ENCODE measurements at places on chromosomes 1 and 21. TPM values are rescaled to one million over a fixed set of nuclear protein-coding genes. Genes with fewer than 3 reads are reported as not detected.

C1orf53 gene
- 7.0 TPM for total RNA-seq

GBP1 gene
- 3.0 TPM for total RNA-seq

PGBD5 gene
- 0.80 TPM for total RNA-seq

FTCD gene
- not detected for total RNA-seq

FHAD1 gene
- total RNA-seq = not detected

PLA2G2C gene
- total RNA-seq = not detected

AMPD2 gene
- total RNA-seq = 24.3 TPM

CYP2J2 gene
- 53.9 TPM for total RNA-seq

LCE1F gene
- not detected for total RNA-seq

LEFTY1 gene
- total RNA-seq = 86.0 TPM

PGM1 gene
- total RNA-seq = 129 TPM

NBPF10 gene
- 1.9 TPM for total RNA-seq

NUP210L gene
- not detected for total RNA-seq

GRCh38 chr1:170666541-170667254 lies 2.8 kb downstream of the PRRX1 start:
- no peak for DNase-seq

- no peak for DNase-seq
Measured at GRCh38 chr1:87560601-87561360, 232.1 kb downstream of the LMO4 start.

- no peak for DNase-seq
Measured at GRCh38 chr1:244326757-244327156, 125.0 kb downstream of the ADSS2 start.

- no peak for DNase-seq
Measured at GRCh38 chr1:16447641-16448040, 7.1 kb downstream of the NECAP2 start.

- DNase-seq = peak; percentile 11
Measured at GRCh38 chr1:93845538-93846205, 33.3 kb downstream of the DNTTIP2 start.

DNA sequence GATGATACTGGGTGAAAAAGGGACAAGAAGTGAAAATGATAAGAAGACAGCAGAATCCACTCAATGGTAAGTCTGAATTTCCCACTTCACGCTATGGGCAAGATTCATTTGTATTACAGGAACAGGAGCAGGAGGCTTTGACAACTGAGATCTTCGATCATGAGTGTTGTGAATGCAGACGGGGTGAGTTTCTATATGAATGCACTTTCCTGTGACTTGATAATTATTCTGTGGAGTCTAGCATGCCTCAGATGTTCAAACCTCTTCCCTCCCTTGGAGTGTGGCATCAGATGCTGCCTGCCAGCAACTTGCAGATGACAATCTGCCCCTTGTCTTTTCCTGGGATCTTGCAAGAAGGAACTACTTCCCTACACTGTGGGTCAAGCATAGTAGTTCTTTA lies 225.4 kb downstream of the HLX start:
- DNase-seq = no peak

DNA sequence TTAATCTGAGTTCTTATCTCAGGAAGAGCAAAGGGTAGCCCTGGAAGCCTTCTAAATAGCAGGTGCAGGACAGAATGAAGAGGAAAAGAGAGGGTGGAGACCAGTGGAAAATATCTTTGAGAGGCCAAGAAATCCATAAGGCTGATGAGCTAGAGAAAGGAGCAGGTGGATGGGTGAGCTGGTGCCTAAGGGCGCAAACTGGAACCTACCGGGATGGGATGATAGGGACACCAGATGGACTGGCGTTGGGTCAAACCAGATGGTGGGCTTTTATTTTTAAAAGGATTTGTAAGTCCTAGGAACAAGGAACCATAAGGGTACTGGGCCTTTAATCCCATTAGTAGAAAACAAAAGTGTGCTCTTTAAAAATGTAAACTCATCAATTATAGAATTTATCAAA lies 59.7 kb downstream of the RGL1 start:
- DNase-seq = no peak

DNA sequence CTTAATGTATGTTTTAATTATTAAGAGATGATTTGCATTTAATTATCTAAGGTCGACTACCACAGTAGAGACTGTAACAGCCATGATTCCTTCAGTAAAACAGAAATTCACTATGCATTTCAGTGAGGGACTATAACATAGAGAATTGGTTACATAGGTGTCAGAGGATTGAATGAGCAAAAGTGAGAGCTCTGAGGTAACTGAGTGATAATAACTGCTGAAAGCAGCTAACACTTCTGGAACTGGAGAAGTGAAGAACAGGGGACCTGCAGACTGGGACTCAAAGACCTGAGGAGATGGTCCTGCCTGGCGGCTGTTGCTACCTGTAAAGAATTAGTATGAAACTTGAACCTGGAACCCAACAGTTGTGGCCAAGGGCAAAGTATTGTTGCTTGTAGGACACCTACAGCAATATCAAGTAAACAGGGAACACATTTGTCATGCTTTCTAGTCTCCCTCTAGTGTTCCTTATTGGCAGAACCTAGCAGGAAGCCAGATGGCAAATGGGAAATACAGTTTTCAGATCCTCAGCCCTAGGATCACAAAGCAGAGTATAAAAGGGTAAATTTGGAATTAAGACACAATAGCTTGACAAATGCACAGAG lies 110.6 kb downstream of the HS2ST1 start:
- DNase-seq = no peak

DNA sequence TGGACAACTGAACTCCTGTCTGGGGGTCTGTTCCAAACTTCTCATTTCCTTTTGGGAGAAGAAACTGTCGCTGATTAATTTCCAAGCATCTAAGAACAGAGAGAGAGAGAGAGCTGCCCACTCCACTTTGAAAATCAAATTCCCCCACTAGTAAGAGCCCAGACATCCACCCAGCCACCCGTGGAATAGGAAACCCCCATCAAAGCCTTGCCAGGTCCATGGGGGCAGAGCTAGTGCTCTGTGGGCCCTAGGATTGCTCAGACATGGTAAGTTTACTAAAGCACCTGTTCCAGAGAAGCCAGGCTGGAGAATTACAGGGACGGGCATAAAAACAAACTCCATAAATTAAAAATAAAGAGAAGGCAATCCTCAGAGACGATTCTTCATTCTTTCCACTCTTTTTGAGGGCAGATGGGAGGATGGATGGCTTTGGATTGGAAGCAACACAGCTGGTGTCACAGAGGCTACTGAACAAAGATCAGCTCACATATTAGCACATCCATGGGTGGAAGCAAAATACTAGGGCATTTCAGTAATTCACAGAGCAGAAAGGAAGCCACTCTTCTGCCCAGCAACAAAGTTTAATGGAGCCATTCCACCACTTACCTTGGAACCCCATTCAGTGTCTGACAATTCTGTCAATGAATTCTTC lies 103.9 kb downstream of the COLGALT2 start:
- no peak for DNase-seq

DNA sequence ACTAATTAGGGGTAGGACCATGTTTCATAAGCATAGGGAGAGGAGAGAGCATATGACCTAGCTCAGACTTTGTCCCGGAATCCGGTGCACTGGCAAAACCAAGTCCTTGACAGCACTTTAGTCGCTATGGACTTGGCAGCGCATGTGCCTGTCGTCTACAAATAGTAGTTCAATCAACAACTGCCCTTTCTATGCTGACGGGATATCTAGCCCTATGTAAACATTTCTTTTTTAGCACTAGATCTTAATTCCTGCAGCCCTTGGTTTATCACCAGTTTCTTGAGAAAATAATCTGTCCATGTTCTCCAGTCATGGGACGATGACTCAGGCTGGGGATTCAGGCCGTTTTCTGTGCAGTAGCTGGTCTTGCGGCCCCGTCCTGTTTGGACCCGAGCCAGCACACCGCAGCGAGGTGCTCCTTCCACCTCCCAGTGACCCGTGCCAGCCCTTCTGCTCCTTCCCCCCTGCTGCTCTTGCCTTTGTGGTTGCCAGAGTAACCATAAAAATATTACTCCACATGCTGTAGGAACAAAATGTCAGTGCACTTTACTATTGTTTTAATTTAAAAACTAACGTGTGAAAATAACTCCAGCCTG lies 8.6 kb upstream of the MT1HL1 start:
- DNase-seq = peak; percentile 63

GRCh38 chr21:42451941-42452340 lies 44.1 kb downstream of the RSPH1 start:
- DNase-seq = no peak

- no peak for DNase-seq
Measured at GRCh38 chr1:239804266-239804665, 287.4 kb upstream of the FMN2 start.

DNA sequence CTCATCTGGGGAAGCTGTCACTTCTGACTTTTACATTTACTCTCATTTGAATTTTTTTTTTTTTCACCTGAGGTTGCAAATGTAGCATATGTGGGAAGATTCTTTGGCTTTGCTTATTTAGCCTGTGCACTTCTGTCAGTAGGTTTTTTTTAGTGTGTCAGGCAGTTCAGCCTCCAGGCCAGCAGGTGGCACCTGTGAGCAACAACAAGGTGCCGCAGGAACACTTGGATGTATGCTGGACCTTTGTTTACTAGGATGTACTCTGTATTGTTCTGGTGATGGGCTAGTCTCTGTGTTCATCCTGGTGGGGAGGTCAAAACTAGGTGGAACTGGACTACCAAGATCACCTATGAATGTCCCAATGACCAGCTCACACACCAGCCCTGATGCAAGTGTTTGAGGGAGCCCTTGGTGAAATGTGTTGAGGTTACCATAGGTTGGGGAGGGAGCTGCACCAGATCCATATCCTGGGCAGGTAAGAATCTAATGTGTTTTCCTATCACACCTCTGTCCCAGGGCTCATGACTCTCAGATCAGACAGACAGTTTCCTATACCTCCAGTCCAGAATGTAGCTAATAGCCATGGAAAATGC lies 618.2 kb downstream of the BRINP3 start:
- DNase-seq = peak; percentile 7

- no peak for DNase-seq
Measured at GRCh38 chr1:156781585-156782186, 14.4 kb downstream of the PRCC start.

DNA sequence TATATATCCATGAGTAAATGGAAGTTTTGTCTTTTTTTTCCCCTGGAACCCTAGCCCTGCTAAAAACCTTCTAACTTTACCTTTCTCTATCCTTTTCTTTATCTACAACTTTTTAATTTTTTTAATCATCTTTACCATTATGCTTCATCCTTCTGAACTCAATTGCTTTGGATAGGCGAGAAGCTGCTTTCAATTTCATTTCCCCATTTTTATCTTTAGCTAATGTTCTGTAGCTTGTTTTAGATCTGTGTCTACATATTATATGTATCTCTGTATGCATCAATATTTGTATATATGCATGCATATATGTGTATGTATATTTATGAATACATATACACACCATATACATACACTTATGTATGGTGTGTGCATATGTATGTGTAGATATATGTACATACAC lies 57.4 kb downstream of the PTPRC start:
- no peak for DNase-seq

DNA sequence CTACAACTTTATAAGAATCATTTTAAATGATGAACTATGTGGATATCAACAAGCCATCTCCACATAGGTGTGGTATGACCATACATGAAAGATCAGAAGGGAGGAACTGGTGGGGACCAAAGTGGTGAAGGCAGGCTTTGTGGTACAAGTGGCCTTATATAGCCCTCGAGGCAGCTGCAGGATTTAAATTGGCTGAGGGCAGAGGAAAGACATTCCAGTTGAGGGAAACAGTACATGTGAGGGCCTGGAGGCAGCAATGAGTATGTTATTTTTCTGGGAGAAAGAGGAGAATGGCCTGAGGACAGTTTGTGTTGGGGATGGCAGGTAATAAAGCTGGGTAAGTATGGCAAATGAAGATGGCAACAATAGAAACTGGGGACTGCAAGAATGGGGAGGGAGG lies 17.1 kb downstream of the OSCP1 start:
- no peak for DNase-seq

- no peak for DNase-seq
Measured at GRCh38 chr1:59967780-59968179, 41.2 kb upstream of the CYP2J2 start.

DNA sequence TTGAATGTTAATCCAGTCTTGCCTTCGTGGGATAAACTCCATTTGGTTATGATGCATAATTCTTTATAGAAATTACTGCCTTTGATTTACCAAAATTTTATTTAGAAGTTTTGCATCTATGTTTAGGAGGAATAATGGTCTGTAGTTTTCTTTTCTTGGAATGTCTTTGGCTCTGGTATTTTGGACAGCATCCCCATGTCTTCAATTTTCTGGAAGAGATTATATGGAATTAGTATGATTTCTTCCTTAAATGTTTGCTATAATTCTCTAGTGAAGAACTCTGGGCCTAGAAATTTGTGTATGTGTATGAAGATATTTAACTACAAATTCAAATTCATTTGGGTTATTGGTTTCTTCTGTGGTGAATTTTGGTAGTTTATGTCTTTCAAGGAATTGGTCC lies 92.7 kb downstream of the SNX7 start:
- no peak for DNase-seq

- peak; percentile 70 for DNase-seq
Measured at GRCh38 chr1:15757575-15758342, 836 bp upstream of the FBLIM1 start.

GRCh38 chr1:181151378-181152326 lies 63.2 kb downstream of the IER5 start:
- no peak for DNase-seq

DNA sequence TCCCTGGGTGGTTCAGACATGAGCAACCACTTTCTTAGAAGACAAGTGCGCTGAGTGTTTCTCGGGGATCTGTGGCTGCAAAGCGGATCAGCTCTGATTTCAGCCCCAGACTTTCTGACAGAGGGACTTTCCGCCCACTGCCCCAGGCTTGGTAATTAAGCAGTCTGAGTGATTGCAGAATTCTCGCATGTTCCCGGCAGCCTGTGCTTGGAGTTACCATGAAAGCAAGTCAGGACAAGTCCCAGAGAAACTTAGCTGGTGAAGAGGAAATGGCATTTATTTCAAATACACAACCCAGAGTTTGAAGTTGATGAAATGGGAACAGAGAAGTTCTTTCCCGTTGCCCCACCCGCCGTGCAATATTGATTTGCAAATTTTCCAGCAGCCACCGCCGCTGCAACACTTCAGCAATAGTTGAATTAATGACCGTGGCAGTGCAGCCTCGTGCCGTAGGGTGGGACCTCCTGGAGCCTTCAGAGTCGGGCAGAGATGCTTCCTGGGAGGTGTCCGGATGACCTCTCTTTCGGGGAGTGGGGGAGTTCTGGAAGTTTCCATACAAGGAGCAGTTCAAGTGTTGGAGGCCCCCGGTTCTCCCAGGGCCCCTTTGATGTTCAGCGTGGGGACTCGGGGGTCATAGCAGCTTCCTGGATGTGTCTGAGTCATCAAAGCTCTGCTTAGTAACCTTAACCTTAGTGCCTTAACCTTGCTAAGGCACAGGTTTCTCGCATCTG lies 134.7 kb downstream of the KAZN start:
- no peak for DNase-seq

- peak; percentile 38 for DNase-seq
Measured at GRCh38 chr1:201632364-201632952, 93.5 kb downstream of the NAV1 start.
